ENCODE measurements at places on chromosomes 12 and 14.

DNA sequence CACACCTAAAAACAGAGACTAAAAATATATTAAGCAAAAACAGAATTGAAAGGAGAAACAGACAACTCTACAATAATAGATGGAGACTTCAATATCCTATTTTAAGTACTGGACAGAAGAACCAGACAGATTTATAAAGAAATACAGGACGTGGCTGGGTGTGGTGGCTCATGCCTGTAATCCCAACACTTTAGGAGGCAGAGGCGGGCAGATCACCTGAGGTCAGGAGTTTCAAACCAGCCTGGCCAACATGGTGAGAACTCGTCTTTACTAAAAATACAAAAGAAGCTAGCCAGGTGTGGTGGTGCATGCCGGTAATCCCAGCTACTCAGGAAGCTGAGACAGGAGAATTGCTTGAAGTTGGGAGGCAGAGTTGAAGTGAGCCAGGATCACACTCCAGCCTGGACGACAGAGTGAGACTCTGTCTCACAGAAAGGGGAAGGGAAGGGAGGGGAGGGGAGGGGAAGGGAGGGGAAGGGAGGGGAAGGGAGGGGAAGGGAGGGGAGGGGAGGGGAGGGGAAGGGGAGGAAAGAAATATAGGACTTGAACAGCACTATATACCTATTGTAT, 53.0 kb downstream of the CDK17 start:
- no peak for DNase-seq

- no peak for DNase-seq
These were observed 723.7 kb downstream of the DIO2 start for GRCh38 chr14:79487632-79488031.

DNA sequence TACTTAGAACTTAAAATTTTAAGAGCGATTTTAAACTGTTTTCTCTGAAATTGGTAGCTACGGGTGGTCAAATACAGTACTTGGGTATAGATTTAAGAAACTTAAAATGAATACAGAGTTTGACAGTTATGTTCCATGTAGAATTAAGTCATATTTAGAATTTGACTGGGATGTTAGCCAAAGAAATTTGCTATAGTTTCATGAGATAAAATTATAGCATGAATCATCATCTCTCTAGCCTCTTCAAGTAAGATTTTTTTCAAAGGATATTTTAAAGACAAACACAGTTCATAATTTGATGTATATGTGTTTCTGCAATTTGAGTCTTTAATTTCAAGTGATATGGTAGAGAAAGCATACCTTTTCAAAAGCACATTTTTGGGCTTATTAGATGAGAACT, 41.0 kb downstream of the ZCRB1 start:
- DNase-seq, result no peak

DNA sequence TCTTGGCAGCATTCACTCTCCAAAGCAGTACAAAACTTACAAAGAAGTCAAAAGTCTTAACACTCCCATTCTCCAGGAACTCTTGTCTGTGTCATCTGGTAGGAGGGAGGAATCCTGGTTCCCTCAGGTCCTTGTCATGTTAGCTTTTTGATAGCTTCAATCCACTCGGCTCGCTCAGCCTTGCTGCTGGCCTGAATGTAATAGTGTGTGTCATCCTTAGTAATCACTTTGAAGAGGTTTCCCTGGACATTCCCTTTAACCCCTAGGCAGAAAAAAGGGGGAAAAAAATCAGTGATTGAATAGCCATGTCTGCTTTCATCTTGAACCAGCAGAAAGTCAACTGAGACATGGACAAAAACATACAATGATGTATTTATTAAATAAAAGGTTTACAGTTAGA, 24.8 kb downstream of the PLEK2 start:
- no peak for DNase-seq

GRCh38 chr14:53019406-53019805, 68.6 kb upstream of the FERMT2 start:
- no peak for DNase-seq

- no peak for DNase-seq
These were observed 410.7 kb downstream of the TMEM117 start for GRCh38 chr12:44246482-44247105.

Data from stimulated activated CD4-positive, alpha-beta T cell treated with anti-CD3 and anti-CD28 coated beads, Interleukin-1b, Interleukin-23, amount 100 ng/mL, for 1 hour (primary cell).